Naive thymus-derived CD8-positive, alpha-beta T cell (primary cell): ENCODE measurements at places on chromosomes 6 and 20.

DNA sequence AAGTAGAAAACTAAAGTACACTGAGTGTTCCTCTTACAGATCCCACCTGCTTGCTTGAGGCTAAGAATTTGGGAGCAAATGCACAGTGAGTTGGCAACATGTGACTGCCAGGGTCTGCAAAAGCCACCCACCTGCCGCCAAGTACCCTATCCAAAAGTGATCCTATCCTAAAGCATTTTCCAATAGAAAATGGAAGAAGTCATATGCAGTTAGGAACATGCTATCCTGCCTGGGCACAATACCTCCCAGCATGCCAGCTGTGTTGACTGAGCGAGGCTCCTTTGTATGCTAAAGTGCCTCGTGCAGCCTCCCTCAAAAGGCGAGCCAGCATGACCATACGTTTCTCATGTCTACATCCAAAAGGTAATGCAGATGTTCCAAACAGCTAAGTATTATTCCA lies 52.7 kb downstream of the TRAF3IP2 start:
- no peak for DNase-seq

GRCh38 chr6:116783852-116784251 lies 18.3 kb upstream of the FAM162B start:
- no peak for DNase-seq

- DNase-seq = no peak
Measured at GRCh38 chr20:14259689-14260088, 77.7 kb downstream of the FLRT3 start.

DNA sequence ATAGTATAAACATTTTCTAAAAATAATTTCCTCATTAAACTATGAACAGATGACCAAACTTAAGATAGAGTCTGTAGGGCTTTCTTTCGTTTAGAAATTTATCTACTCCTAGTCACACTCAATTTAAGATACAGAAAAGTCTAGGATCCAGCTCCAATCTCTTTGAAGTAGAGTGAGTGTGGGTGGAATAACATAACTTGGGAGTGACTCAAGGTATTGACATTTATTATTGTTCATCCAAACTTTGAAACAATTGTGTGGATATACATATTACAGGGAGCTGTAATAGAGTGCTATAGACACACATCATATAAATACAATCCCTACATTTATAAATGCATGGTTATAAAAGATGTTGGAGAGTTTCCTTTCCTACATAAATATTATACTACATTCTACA lies 715.2 kb upstream of the MANEA start:
- DNase-seq = no peak

GRCh38 chr6:18478610-18479009 lies 91.5 kb downstream of the RNF144B start:
- no peak for DNase-seq

DNA sequence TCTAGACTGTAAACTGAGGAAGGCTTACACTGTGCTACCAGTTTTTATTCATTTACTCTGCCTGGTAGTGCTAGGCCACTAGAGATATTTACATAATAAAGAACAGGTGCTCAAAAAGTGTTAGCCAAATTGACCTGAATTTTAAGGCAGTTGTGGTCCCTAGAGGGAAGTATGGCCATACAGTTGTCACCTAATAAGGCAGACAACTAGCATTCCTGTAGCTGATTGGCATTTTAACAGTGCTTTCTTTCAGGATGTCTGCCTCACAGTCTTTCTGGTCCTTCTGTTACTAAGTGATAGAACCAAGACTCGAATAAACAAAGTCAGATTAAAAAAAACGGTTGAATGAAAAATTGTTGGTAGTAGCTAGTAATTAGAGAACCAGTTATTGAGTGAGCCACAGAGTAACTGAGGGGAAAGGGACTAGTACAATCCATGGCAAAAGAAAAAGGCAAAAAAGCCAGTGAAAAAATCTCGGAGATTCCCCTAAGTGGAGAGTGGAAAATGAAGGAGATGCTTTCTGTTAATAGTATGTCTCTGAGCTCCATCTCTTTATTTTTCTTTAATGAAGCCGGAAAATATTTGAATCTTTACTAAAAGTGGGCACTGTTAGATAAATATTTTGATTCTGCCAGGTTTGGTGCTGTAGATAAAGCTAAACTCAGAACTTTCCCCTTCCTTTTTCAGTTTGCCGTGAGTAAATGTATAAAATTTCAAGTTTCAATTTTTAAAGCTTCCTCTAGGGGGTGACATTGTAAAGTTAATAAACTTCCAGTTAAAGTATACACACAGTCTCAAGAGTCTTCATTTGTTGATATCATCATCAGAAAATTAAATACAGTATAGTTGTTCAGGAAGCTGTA lies 9.1 kb downstream of the VTA1 start:
- DNase-seq = no peak

- DNase-seq = no peak
Measured at GRCh38 chr6:111699123-111699522, 93.4 kb upstream of the TRAF3IP2 start.

DNA sequence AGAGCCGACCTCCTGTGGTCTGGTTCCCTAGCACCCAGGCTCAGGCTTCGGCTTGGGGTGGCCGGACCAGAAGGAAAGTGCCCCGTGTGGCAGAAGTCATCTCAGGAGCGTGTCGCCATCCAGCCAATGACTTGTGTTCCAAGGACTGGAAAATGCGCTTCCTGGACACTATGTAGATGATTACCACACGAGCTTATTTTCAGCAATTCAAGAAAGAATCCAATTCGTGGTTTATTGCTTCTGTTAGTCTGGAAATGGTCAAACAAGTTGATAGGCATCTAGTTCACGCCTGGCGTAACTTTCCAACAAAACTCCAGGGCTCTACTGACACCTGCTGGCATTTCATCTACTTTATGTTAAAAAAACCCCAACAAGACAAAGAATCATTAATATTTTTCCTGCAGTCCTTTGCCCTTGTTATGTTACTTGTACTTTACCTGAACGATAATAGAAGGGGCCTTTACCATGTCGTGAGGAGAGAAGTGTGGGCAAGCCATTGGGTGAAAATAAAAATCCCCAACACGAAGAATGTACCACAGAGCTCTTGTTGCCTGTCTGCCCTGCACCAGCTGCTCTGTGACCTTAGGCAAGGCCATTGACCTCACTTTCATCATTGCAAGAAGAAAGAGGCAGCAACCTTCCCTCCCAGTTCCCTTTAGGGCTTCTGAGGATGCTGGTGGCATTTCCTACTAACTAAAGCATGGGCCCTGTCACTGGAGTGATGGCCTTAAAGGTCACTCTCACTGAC lies 154.7 kb upstream of the LAMP5 start:
- no peak for DNase-seq

GRCh38 chr6:1737463-1738311 lies 128.0 kb downstream of the FOXC1 start:
- DNase-seq = no peak

GRCh38 chr6:31402324-31403282 lies 792 bp upstream of the MICA start:
- DNase-seq = peak; percentile 34

- peak; percentile 39 for DNase-seq
Measured at GRCh38 chr6:151440930-151441329, 11.0 kb downstream of the RMND1 start.

- no peak for DNase-seq
Measured at GRCh38 chr20:16215041-16215440, 358.2 kb downstream of the KIF16B start.

- peak; percentile 59 for DNase-seq
Measured at GRCh38 chr6:152338335-152339125, 298.6 kb downstream of the SYNE1 start.

GRCh38 chr20:8527998-8528723 lies 396.1 kb downstream of the PLCB1 start:
- no peak for DNase-seq

GRCh38 chr20:47502271-47503239 lies 868 bp downstream of the NCOA3 start:
- peak; percentile 29 for DNase-seq

DNA sequence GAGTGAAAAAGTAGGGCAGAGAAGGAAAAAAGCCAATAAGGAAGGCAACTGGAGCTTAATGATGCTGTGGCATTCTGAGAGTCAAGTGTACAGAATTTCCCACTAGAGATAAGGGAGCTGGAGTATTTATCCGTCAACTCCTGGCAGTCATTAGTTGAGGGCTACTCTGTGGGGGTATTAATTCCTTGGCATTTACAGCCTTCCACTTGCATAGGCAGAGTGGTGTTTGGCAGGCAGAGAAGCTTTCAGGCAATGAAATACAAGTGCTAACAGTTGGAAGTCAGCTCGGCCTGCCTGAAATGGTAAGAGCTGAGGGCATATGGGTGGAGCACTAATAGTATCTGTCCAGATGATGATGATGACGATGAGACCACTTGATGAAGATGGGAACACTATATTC lies 207.3 kb upstream of the FLRT3 start:
- no peak for DNase-seq

GRCh38 chr20:22438346-22438745 lies 146.0 kb downstream of the FOXA2 start:
- no peak for DNase-seq

DNA sequence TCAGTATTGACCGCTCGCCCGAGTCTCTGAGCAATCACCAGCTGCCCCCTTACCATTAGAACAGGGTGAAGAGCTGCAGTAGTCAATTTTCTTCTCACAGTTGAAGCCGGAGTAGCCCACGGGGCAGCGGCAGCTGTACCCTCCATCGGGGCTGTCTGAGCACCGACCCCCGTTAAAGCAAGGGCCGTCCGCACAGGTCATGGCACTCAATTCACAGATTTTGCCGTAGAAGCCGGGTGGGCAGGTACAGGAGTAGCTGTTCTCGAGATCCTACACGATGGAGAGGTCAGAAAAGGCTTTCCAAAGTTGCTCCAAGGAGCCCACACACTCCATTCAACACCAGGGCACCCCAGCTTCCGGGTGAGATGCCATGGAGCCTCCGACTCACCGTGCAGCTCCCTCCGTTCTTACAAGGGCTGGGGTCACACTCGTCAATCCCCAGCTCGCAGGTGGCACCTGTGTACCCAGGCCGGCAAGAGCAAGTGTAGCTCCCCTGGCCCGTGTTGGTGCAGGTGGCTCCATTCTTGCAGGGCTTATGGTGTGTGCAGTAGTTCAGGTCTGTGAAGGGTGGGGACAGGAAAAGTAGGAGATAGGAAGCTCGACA lies 5.9 kb downstream of the DLL1 start:
- DNase-seq = no peak

- DNase-seq = no peak
Measured at GRCh38 chr6:41488433-41489119, 57.6 kb upstream of the FOXP4 start.

DNA sequence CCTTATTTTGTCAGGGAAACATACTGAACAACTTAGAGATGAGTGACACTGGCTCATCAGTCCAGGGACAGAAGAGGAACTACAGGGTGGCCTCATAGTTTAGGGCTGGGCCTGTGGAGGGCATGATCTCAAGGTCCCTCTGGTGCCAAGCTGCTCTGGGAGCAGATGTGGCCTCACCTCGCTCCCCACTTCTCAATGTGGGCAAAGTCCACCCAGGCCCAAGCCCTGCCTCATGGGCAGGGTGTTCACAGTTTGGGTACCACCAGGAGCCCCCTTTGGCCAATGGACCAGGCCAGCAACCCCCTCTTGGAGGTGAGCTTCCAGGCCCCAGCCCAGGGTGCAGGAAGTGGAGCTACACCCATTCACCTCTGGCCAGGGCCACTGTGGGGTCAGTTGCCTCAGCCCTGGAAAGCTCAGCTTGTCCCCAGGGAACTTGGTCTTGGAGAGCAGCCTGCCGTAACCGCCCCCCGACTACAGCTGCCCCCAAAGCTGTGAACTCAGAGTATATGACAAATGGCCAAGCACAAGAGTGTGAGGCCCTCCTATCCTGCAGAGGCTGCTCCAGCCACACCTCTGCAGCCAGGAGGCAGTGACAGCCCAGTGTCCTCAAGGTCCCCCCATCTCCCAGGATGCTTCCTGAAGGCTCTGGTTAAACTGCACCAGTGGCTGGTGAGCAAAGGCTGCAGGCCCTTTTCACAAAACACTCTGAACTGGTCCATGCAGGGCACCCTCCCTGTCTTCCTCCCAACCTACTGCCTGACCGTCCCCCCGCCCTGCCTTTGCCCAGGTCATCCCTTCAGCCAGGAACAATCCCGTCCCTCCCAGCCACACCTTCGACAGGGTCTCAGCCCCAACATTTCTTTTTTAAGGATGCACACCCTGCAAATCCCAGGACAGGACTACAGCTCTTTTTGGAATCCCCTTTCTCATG lies 3.6 kb downstream of the ADISSP start:
- no peak for DNase-seq

DNA sequence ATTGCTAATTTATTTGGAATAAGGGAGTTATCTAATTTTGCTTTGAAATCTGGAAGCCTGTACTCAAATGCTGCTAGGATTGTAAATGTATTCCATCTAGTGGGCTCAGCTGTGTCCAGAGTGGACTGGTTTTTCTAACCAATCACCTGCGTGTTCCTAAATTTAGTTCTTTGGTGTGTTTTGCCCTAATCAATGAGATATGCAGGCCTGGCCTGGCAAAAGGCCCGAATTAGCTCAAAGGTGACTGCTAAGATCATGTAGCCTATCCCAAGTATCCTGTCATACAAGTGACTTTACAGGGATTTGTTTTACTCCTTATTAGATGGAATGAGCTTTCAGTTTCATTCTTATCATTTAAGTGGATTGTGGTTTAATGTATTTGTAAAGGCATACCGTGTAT lies 51.3 kb upstream of the ARMC2 start:
- no peak for DNase-seq

DNA sequence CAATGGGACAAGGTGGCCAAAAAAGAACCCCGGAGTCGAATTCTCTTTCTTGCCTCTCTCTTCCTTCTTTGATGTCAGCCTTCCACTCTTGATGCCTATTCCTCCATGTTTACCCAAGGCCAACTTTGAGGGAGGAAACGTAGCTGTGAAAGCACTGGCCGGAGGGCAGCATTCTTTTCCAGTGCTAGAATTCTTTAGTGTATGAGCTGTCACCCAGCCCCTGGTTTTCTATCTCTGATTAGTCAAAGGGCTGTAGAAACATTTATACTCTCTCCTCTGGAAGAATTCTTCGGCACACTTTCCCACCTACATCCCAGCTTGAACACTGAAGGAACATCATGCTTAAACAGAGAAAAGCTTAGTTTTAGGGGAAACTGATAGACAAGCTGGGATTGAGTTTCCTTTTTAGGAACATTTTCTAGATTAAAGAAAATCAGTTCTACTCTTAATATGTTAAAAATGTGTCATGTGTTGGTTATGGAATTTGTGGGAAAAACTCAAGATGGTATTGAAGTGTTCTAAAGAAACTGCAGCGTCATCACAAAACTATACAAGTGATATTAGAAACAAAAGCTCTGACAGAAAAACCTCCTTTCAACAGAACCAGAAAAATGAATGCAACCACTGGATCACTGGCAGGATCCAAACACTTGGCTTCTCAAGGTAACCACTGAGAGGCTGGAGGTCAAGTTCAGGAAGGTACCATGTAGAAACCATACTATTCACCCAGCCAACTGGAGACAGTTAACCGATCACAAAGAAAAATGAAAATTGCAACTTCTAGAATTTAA lies 20.7 kb upstream of the UTRN start:
- no peak for DNase-seq

GRCh38 chr6:146336191-146336590 lies 207.4 kb upstream of the RAB32 start:
- DNase-seq = no peak

GRCh38 chr6:169921853-169922824 lies 170.7 kb downstream of the ERMARD start:
- DNase-seq = no peak
